A673 (cell line): ENCODE measurements at places on chromosomes 11 and 22.

DNA sequence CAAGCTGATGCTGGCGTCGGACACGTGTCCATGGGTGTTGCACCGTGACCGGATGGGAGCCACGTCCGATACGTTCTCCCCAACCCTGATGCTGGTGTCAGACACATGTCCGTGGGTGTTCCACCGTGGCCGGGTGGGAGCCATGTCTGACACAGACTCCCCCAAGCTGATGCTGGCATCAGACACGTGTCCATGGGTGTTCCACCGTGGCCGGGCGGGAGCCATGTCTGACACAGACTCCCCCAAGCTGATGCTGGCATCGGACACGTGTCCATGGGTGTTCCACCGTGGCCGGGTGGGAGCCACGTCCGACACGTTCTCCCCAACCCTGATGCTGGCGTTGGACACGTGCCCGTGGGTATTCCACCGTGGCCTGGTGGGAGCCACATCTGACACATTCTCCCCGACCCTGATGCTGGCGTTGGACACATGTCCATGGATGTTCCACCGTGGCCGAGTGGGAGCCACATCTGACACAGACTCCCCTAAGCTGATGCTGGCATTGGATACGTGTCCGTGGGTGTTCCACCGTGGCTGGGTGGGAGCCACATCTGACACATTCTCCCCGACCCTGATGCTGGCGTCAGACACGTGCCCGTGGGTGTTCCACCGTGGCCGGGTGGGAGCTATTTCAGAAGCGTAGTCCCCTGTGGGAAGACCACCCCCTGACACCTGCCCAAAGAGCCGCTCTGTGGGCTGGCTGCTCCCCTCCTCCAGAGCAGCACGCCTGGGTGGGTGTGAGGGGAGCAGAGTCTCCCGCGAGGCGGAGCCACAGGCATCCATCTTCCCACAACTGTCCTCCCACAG is 20.0 kb downstream of the SELENOO start:
- no peak for DNase-seq

- no peak for DNase-seq
These were observed 677.2 kb upstream of the TENM4 start for GRCh38 chr11:80118073-80118472.

DNA sequence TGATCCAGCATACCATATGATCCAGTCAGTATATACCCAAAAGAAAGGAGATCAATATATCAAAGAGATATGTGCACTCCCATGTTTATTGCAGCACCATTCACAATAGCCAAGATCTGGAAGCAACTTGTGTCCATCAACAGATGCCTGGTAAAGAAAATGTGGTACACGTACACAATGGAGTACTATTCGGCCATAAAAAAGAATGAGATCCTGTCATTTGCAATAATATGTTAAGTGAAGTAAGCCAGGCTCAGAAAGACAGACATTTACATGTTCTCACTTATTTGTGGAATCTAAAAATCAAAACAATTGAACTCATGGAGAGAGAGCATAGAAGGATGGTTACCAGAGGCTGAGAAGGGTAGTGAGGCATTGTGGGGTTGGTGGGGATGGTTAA is 27.0 kb downstream of the SNU13 start:
- no peak for DNase-seq

GRCh38 chr11:2713094-2713493 is 13.3 kb upstream of the KCNQ1OT1 start:
- no peak for DNase-seq

DNA sequence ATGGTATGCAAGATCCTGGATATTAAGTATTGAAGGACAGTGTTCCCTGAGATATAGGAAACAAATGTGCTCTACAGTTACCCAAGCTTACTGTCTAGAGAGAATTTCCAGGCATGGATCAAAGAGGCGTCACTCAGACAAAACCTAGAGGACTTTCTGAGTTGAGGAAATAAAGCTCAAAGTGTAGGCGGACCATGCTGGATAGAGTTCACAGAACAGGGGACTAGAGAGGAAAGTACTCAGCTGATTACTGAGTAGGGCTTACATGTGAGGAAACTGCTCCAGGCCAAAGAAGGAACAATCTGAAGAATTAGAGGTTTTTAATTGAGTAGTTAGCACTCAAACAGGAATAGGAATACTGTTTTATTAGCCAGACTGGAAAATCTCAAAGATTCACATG is 193.3 kb downstream of the TMEM135 start:
- no peak for DNase-seq

DNA sequence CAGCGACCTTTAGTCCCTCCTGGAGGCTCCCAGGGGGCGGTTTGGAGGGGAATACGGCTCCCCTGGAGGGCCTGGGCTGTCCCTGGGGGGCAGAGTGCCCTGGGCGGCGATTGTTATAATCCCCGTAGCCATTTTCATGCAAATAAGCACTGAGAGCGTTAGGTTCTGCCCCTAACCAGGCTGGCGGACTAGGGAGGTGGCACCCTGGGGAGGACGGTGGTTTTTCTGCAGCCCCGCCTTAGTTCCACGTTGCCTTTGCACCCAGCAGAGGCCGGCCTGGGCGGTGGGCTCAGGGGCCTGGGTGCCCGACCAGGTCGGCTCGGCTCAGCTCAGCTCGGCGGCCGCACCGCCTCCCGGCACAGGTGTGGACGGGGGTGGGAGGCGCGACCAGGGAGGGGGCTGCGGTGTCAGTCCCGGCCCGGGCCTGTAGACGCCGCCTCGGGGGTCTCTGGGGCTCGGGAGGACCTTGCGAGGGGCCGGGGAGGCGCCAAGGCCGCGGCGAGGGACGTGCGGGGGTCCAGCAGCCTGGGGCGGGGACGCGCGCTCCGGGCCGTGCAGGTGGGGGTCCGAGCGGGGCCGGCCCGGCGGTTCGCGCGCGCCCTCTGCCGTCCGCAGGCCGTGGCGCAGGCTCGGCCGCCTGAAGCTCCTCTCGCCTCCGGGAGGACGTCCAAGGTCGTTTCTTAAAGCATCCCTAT is 2.3 kb upstream of the DUSP8 start:
- DNase-seq, result peak; percentile 30

DNA sequence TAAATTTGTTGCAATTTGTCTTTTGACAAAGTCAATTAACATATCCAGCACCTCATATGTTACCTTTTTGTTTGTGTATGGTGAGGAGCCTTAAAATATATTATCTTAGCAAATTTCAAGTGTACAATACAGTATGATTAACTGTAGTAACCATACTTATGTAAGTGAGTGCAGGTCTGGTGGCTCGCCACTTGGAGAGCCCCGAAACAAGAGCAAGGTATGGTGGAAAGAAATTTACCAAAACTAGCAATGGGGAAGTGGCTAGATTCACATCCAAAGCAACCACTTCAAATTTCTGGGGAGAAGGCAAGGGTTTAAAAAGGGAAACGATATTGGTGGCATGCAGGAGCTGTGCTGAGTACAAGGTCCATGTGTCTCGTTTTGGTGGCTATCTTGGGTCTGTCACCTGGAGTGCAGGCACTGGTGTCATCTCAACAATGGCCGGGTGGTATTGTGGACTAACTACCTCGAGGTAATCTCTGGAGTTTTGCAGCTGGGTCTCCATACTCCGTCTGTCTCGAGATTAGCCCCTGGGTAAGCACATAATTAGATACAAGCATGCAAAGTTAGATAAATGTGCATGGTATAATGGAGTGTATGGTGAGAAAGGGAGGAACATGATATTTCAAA is 8.2 kb upstream of the FNBP4 start:
- DNase-seq, result no peak

DNA sequence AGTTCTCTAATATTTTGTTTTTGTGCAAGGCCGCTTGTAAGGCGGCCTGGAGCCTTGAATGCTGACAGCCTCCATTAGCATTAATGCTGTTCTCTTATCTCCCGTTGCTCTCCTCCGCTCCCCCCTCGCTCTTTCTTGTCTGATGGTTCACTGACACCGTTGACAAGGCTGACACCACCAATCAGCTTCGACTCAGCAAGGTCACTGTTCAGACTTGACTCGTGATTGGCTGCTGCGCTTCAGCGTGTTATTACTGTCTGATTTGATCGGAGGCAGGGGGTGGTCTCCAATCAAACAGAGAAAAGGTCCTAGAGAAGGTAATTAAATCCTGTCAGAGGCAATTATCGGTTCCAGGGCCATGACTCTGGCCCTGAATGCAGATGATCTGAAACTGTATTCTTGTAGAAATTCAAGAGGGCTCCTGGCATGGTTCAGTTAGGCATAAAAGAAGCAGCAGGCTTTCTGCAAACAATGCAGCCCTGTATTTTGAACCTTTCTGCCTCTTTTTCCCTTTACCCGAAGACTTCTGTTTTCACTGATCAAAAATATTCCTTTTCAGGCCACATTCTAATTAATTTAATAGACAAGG is 49.3 kb upstream of the MPPED2 start:
- DNase-seq, result no peak

- DNase-seq, result no peak
These were observed 85.8 kb downstream of the TRMU start for GRCh38 chr22:46421267-46421666.

DNA sequence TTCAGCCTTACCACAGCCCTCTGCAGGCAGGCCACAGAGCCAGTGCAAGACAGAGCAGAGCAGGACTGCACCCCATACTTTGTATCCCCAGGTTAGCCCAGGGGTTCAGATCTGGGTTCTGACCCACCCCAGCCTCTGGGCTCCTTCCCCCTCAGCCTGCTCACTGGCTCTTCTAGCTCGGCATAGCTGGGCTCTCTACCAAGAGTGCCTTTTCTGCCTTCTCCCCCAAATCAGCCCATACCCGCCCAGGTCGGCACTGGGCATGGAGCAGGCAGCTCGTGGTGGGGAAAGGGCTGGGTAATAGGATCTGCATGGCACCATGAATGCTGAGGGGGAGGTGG is 8.3 kb downstream of the RELT start:
- no peak for DNase-seq

- no peak for DNase-seq
These were observed 65.5 kb upstream of the CCND1 start for GRCh38 chr11:69575296-69576068.

GRCh38 chr11:26537341-26537740 is 34.7 kb downstream of the MUC15 start:
- peak; percentile 11 for DNase-seq

- DNase-seq, result no peak
These were observed 119.4 kb downstream of the WNT7B start for GRCh38 chr22:45857519-45857918.

- DNase-seq, result no peak
These were observed 28.9 kb downstream of the SIK2 start for GRCh38 chr11:111631024-111631665.

DNA sequence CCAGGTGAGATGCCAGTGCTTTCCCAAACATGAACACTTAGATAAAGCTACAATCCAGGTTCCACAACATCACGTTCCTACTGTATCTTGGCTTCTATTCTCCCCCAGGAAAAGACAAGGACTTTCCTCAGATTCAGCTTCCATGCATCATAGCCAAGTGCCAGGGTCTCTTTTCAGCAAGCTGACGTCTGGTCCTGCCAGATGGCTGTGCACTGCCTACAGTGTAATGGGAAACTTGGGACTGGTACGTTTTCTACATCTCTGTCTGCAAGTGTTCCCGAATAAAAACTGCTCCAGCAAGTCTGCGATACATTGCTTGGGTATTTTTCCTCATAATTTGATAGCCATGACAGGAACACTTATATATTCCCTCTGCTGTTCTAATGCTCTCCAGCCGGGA is 412.5 kb downstream of the FAM181B start:
- no peak for DNase-seq

DNA sequence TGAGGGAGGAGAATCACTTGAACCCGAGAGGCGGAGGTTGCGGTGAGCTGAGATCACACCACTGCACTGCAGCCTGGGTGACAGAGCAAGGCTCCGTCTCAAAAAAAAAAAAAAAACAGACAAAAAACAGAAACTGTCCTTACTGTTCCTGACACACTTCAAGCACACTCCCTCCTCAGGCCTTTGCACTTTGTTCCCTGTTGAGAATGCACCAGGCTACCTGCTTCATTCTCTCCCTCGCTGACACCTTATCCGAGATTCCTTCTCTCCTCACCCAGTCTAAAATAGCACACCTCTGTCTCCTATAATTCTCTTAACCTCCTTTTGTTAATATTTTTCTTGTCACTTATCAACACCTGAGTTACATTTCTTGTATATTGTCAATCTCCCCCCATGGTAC is 32.3 kb upstream of the TECTA start:
- DNase-seq, result no peak

- no peak for DNase-seq
These were observed 168.1 kb downstream of the DBX1 start for GRCh38 chr11:19992162-19992561.

- no peak for DNase-seq
These were observed 37.3 kb upstream of the MYH9 start for GRCh38 chr22:36424901-36425579.

GRCh38 chr11:118485273-118485672 is 42.0 kb upstream of the TTC36 start:
- no peak for DNase-seq
